Activated gamma-delta T cell treated with anti-CD3 and anti-CD28 coated beads, Interleukin-2, amount 50 U/mL, for 16 hours (primary cell): ENCODE measurements at places on chromosomes 16 and 17.

GRCh38 chr17:41263212-41263611, 2.0 kb upstream of the KRTAP9-6 start:
- no peak for DNase-seq

GRCh38 chr16:2709588-2709984, 10.4 kb downstream of the PRSS27 start:
- DNase-seq: no peak

DNA sequence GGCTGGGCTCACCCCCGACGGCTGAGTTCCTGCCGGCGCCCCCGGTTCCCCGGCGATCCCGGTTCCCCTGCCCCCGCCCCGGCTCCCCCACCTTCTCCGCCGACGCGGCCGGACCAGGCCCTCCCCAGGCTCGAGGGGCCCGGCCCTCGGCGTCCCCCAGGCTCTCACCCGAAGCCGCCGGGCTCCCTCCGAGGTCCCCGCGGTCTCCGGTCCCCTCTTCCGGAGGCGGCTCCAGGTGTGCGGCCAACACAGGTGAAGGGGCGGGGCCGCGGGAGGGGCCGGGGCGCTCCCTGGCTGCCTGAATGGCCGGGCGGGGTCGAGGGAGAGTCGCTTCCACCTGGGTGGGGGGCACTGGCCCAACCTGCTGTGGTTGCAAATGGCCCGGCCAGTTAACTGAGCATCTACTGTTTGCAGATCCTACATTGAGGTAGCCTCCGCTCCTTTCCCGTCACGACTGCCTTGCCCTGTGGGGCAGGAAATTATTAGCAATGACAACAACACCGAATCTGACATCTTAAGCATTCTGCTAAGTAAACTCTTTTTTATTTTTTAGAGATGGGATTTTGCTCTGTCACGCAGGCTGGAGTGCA, at the start of gene BICDL2:
TSS of gene BICDL2 (minus strand) at position 219 of the 590 bp plus-strand sequence. CDS start 1,448 bp downstream, outside the sequence.
- DNase-seq: no peak

GRCh38 chr17:40561294-40561870, 3.9 kb downstream of the CCR7 start:
- DNase-seq: no peak

- DNase-seq: no peak
These were observed 12.8 kb upstream of the CCL8 start for GRCh38 chr17:34306466-34306865.

DNA sequence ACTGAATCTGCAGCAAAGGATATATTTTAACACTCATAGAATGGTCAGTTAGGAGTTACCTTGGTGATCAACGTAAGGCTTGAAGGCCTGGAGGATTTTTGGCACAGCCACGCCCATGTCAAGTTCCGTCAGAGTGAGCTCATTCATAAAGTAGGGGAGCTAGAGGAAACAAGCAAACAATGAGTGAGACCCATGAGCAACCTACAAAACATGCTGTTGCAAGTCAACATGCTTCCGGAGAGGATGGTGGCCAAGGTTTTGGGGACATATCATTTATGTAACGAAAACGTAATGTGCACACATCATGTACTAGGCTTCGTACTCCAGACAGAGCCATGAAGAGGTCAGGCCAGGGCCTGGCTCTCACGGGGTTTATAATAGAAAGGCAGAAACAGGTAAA, 41.1 kb upstream of the ERN1 start:
- no peak for DNase-seq

DNA sequence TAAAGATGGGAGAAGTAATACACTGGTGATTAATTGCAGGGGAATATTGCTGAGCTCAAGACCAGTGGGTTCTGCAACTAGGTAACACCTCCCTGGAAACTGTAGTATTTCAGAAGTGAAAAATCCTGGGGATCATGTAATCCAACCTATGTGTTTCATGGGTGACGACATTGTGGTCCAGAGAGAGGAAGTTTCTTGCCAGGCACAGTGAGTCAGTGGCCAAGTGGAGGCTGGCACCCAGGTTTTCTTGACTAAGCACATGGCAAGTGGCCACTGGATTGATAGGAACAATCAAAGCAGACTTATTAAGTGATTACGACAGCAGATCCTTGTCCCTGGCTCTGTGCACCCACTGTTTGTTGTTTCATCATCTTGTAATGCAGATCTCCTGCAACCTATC, 14.6 kb upstream of the CIITA start:
- no peak for DNase-seq

DNA sequence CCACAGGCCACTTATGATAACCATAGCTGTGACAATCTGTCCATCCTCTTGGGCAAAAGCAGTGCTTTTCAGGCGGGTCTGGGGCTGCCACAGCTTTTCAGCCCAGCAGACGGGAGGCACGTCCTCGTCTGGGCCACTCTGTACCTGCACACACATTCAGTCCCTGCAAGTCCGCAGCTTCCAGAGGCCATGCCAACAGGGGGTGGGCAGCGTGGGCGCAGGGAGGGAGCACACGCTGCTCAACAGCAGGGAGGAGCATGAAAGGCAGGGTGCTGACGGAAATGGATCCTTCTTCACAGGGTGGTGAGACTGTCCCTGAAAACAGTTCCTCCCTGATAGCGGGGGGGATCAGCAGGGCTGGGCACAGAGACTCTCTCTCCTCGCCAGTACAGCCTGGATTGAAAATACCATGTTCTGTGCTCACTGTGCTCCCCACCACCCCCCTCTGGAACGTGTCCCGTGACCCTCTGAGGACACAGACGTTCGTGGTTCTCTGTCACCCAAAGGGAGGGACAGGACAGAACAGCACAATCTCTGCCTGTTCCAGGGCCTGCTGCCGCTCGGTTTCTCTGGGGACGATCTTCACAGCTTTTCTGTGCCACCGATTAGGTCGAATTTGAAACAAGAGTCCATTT, 41.7 kb downstream of the PEMT start:
- no peak for DNase-seq

DNA sequence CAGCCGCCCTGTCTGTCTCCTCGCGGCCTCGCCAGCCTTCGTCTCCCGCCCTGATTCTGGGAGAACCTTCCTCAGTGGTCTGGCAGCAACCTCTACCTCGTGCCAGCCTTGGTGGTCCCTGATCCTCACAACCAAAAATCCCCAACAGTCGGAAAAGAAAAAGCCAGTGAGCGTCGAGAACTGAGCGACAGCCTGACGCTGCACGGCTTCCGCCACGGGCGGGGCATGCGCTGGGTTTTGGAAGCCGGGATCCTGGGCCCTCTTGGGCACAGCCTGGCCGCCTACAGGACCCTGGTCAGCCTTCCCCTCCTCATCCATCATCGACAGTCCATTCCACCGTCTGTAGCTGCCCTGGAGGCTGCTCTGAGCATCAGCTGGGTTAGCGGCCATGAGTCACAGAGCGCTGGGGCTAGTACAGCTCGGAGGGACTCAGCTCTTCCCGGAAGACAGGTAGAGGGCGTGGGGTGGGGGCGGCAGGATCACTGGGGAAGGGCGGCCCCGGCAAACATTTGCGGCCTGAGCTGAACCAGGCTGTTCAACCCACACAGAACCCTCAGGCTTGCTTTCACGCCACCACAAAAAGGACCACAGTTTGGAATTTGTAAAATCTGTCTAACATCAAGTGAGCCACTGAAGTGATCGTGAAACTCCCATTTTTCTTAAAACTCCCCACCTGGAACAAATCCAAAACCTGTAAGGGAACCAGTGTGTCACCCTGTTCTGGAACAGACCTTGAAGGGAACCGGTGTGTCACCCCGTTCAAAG, 55.4 kb upstream of the DOC2B start:
- no peak for DNase-seq

- DNase-seq: no peak
These were observed 96.9 kb downstream of the RAB11FIP4 start for GRCh38 chr17:31488264-31488981.

DNA sequence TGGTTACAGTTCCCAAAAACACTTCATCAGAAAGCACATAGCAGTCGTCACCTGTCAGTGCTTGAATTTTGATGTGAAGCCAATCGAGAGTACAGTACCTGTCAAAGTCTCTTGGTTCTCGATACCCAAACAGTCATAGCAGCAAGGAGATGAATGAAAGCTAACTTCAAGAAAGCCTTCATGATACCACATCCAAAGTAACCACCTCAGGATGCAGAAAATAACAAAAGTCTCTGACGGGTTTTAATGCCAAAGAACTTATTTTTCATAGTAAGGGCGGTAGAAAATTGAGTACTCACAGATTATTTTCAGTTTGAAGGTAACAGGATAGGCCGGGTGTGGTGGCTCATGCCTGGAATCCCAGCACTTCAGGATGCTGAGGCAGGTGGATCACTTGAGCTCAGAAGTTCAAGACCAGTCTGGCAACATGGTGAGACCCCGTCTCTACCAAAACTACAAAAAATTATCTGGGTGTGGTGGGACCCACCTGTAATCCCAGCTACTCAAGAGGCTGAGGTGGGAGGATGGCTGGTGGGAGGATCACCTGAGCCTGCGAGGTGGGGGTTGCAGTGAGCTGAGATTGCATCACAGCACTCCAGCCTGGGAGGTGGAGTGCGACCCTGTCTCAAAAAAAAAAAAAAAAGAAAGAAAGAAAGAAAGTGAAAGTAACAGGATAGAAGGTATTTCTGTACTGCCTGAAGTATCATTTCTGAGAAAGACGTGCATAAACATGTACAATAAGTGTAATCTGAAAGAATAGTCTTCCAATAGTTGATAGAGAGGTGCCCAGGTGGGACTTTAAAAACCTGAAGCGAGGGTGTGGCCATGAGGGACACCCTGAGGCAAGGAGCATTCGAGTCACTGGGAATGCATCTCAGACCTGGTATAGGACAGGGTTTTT, 15.4 kb downstream of the MFSD11 start:
- DNase-seq: no peak

DNA sequence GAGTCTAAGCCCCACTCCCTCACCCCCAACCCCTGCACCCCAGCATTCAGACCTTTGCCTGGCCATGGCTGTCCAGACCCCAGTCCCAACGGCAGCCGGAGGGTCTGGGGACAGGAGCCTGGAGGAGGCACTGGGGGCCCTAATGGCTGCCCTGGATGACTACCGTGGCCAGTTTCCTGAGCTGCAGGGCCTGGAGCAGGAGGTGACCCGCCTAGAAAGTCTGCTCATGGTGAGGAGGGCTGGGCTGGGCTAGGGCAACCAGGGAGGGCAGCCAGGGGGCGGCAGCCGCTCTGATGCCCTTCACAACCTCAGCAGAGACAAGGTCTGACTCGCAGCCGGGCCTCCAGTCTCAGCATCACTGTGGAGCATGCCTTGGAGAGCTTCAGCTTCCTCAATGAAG, 14.4 kb downstream of the RIPOR1 start:
- no peak for DNase-seq

- DNase-seq: no peak
These were observed 46.5 kb downstream of the TEX2 start for GRCh38 chr17:64216338-64217248.

DNA sequence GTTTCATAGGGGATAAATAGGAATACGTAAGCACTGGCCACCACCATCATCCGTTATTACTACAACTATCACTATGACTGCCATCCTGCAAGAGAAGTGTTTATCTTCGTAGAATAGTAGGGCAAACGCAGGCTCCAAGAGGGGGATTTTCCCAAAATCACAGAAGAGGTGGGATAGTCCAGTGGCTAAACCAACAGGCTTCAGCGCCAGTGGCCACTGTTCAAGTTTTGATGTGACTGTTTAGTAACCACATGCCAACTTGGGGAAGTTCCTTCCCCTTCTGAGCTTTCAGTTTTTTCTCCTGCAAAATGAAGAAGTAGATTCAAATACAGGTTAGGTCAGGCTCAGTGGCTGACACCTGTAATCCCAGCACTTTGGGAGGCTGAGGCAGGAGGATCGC, 60.7 kb upstream of the GRIN2A start:
- DNase-seq: no peak

DNA sequence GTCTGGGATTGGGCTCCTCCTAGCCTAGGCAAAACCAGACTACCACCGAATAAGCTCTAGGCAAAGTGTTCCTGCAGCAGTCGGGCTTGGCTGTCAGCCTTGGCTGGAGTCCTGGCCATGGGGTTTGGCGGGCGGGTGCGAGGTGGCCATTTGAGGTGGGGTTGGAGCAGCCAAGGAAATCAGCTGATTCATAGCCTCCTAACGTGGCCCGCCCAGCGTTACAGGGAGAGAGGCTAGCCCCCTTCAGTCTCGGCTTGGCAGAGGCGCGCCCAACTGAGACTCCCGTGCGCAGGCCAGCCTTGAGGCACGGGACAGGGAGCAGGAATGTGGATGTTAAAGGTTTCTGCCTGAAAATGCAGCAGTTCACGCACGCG, 1.9 kb downstream of the PMP22 start:
- no peak for DNase-seq

DNA sequence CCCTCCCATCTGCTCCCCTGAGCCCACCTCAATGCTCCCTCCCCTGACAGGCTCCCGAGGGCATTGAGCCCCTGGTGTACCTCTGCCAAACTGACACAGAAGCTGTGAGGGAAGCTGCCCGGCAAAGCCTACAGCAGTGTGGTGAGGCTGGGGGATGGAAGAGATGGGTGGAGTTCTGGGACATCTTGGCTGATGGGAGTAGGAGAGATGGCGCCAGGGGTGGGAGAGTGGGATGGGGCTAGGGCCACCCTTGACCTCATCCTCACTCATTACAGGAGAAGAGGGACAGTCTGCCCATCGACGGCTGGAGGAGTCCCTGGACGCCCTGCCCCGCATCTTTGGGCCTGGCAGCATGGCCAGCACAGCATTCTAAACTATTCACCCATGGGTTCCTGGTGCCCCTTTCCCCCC, 16.2 kb upstream of the CTCF start:
- no peak for DNase-seq

GRCh38 chr17:45730192-45730591, 53.9 kb upstream of the CRHR1 start:
- no peak for DNase-seq
